ENCODE measurements at places on chromosomes 12 and 14.
A peak's percentile ranks its signal among the peaks of the same experiment; 100 is the strongest.

- peak; percentile 47 for DNase-seq
Observed at GRCh38 chr12:62604871-62605270, 138.2 kb downstream of the MON2 start.

DNA sequence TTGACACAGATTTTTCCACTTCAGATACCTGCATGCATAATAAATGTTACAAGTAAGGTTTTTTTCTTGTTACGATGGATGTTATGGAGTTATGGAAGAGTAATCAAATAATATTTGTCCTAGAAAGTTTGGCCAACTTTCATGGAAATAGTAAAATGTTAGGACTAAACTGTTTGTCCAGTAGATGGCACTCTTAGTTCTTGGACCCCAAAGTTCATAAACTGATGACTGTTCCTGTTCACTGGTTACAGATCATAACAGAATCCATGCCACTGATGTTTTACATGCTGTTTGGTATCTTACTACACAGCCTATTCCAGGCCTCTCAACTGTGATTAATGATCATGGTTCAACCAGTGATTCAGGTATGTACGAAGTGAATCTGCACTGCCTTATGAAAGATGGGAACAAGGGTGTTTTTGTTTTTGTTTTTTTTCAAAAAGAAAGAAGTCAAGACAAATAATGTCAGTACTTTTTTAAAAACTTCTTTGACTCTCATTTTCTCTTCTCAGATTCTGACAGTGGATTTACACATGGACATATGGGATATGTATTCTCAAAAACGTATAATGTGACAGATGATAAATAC, 48.8 kb upstream of the SLCO1C1 start:
- DNase-seq, result peak; percentile 54

DNA sequence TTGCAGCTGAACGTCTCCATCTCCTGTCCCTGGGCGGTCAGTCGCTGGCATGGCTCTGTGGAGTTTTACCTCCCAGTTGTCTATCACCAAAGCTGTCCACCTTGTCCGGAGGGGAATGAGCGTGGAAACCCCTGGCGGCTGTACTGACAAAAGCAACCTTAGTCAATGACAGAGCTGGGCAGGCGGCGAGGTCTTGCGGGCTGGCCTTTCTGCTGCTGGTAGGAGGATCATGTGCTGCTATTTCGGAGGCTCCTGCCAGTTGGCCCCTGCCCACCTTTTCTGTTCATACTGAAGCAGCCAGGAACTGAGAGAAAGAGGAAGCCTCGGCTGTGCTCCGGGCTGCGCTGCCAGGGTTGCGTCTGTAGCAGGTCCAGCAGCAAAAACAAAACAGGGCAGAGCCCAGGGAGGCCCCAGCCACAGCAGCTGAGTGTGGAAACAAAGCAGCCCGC, 57.7 kb downstream of the HMGA2 start:
- peak; percentile 29 for DNase-seq

GRCh38 chr14:93042968-93043940, 72.5 kb downstream of the ITPK1 start:
- DNase-seq, result peak; percentile 46

Measured in fibroblast of skin of scalp (primary cell).